ENCODE measurements at places on chromosomes 5 and 9.

DNA sequence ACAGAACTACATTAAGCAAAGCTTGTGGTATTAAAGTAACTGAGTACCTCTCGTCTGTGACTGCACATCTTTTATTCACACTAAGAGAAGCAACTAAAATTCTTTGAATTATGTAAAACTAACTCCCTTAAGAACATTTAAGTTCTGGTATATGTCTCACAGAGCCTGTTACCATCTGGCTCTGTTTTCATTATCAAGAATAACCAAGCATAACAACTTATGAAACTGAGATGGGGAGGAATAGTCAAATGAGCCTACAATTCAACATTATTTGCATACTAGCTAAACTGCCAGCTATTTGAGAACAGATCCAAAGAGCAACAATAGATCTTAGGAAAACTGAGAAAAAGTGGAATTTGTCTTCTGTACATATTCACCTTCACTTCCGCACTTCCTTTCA lies 25.3 kb upstream of the ISOC1 start:
- no peak for DNase-seq

- DNase-seq = no peak
Measured at GRCh38 chr5:112929336-112930081, 7.5 kb upstream of the REEP5 start.

GRCh38 chr5:151483647-151484046 lies 36.2 kb downstream of the SLC36A1 start:
- peak; percentile 37 for DNase-seq

DNA sequence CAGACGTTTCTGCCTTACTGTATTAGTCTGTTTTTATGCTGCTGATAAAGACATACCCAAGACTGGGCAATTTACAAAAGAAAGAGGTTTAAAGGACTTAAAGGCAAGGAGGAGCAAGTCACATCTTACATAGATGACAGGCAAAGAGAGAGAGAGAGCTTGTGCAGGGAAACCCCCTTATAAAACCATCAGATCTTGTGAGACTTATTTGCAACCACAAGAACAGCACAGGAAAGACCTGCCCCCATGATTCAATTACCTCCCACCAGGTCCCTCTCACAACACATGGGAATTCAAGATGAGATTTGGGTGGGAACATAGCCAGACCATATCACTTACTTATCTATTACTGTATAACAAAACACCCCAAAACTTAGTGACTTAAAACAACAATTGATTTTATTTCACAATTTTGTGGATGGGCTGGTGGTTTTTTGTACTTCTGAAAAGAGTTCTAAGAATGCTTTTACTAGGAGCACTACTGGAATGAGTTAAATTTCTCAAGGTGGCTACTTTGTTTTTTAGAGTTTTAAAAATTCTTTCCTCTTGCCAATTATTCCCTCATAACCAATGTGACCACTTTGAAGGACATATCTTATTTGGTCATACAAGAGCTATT lies 10.3 kb downstream of the RUSC2 start:
- DNase-seq = peak; percentile 50

DNA sequence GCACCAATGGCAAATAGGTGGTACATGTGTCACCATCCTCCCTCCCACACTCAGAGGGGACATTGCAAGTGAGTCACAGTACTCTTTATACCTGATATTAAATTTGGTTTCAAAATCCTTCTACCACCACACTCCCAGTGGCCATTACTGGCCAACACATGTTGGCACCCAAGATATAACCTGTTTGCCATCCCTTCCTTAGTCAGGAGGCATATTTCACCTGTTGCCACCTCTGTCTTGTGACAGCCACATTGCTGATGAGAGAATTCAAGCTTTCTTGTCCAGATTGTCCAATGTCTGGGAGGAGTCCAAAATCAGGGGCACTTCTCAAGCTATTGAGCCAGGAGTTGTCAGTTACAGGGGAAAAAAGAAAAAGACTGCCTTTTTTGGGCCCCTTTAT lies 80.2 kb upstream of the WWC1 start:
- no peak for DNase-seq

DNA sequence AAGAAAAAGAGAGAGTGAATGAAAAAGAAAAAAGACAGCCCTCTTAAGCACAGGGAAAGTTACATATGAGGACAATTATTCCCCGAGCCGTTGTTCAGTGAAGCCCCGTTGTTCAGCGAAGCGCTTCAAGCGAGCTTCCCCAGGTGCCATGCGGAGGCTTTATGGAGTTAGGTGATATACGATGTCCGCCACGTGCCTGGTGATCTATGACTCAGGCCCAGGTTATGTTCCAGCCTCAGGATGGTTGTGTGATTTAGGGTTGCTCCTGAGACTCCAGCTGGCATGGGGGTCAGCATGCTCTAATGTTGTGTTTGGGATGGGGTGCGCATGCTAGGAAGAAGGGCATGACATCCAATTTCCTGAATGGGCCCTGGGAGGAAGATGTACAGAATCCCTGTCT lies 365.6 kb downstream of the CDK5RAP2 start:
- DNase-seq = no peak

DNA sequence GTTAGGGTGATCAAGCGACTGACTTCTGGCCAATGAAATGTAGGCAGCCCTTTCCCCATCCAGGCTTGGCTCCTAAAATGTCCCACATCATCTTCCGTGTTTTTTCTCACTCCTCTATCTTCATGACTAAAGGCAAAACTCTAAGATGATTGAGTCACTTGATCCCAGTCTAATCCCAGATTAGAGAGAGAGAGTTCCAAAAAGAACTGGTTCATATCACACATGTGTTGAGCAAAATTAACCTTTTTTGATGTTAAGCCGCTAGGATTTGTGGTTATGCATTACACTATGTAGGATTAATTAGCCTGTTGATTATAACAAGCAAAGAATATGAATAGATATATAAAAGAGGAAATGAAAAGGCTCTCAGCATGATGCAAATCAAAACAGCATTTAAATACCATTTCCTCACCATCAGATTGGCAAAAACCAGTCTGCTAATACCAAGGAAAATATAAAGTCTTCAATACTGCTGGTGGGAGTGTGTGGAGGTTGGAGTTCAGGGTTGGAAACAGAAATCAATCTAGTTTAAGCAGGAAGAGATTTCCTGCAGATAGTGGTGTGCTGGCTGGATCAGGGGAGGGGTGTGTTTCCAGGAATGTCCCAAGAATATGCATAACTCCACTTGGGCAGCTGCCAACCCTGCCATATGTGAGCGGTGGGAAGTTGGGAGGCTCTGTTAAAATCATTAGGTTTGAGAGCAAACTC lies 187.6 kb upstream of the S1PR3 start:
- no peak for DNase-seq

GRCh38 chr9:117783828-117784227 lies 79.6 kb downstream of the TLR4 start:
- DNase-seq = peak; percentile 74

DNA sequence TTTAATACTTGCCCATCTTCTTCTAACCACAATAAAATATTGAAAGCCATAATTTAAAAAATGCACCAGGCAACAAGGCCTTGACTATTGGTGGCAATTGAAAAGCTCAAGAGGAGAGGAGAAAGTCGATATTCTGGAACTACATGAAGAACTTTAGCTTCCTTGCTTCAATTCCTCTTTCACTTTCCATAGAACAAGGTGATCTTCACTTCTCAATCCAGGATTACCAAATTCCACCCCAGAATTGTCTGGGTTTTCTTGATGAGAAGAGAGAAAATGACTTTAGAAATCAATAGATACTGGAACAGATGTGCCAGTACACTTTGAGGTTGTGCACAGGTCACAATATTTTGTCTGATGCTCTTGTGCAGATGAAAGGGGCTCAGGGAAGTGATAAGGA lies 52.2 kb downstream of the PTCD2 start:
- DNase-seq = no peak

GRCh38 chr9:129902740-129903134 lies 67.5 kb downstream of the USP20 start:
- DNase-seq = no peak

DNA sequence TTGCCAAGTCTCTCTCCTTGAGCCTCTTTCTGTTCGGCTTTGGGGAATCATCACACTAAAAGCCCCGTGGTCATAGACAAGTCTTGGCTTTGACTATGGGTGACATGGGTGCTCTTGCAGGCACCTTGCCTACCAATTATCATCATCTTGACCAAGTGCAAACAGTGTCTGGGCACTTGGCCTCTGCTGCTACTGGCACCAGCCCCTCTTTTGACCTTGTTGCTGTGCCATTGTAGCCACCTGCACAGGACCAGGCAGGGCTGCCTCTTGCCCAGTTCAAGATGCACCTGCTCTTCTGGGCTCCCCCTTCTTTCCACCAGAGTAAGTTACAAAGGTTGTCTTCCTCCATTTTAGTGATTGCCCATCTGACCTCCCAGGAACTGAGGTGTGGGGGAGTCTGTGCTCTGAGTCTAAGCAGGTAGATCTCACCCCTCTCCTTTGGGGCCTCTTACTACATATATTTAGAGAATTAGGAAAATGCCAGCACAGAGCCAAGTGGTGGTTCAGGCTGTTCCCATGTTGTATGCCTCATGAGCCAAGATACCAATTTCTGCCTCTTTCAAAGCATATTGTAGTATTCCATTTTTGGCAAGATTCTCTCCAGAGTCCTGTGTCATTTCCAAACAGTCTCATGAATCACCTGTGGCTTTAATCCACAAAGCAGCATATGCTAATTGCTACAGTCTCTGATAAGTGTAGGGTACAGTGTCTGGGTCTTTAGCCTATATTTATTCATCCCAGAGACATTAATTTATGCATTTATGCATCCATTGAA lies 142.9 kb upstream of the DAP start:
- DNase-seq = no peak

DNA sequence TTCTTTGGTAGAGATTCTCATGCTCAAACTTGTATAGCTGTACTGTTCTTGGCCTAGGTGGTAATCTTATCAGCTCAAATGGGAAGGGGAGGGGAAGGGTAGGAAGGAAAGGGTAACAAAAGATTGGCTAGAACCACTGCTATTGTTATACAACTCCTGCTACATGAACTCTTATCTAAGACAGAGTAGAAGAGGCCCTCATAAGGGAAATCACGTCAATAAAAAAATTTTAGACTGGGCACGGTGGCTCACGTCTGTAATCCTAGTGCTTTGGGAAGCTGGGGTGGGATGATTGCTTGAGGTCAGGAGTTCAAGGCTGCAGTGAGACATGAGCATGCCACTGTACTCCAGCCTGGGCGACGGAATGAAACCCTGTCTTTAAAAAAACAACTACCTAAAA lies 15.9 kb downstream of the STOM start:
- DNase-seq = no peak

GRCh38 chr5:54401515-54401914 lies 54.0 kb upstream of the HSPB3 start:
- no peak for DNase-seq

- no peak for DNase-seq
Measured at GRCh38 chr5:146109379-146109778, 4.0 kb upstream of the PLAC8L1 start.

DNA sequence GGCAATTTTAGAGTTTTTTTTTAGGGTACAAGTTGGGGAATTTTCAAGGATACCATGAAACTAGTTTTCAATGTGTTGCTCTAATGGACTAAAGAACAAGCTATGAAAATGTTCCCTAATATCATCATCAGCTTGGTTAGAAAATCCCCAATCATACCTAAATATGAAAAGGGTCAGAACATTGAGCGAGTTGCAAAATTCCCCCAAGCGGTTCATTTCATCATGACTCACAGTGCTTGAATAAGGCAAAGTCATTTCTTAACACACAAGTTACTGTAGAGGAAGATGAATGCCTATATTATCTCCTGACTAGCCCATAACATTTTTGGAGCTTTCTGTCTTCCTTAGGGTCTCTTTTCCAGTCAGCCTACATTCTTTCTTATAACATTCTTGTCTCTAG lies 62.7 kb downstream of the ST8SIA4 start:
- peak; percentile 97 for DNase-seq

- DNase-seq = no peak
Measured at GRCh38 chr5:100772006-100772405, 131.1 kb downstream of the ST8SIA4 start.

DNA sequence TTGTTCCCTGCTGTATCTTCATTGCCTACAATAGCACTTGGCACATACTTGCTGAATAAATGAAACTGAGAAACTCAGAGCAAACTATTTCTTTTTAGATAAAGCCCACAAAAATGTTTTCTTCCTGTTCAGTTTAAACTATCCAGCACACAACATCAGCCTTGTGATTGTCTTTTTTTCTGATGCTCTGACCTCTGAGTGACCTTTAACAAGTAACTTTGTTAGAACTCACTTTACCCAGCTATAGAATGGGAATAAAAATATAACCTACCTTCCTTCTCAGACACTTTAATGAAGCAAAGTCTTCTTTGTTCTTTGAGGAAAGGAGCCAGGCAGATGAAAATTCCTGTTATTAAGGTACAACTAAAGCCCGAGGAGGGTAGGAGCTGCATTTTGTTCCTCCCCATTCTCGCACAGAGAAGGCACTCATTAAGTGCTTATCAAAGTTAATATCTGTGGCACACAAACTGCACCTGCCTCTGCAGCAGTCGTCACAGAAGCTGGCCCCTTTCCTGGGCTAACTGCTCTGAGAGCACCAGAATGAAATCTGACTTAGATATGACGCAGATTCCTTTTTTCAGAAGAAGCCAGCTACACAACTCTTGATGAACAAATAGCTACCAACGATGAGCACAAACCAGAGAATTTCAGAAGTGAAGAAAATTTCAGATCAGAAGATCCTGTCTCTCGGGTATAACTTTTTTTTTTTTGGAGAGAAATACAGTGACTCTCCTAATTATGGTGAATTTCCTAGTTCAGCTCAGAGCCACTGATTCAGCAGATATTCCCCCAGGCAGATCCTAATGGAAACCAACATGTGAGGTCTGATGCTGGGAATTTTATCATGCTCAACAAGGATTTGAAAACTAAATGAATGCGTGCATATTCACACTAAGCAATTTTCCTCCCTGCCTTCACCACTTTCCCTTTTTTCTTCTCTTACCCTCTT lies 31.0 kb upstream of the NR3C1 start:
- peak; percentile 80 for DNase-seq

- DNase-seq = no peak
Measured at GRCh38 chr5:108251350-108251749, 130.5 kb downstream of the FBXL17 start.

DNA sequence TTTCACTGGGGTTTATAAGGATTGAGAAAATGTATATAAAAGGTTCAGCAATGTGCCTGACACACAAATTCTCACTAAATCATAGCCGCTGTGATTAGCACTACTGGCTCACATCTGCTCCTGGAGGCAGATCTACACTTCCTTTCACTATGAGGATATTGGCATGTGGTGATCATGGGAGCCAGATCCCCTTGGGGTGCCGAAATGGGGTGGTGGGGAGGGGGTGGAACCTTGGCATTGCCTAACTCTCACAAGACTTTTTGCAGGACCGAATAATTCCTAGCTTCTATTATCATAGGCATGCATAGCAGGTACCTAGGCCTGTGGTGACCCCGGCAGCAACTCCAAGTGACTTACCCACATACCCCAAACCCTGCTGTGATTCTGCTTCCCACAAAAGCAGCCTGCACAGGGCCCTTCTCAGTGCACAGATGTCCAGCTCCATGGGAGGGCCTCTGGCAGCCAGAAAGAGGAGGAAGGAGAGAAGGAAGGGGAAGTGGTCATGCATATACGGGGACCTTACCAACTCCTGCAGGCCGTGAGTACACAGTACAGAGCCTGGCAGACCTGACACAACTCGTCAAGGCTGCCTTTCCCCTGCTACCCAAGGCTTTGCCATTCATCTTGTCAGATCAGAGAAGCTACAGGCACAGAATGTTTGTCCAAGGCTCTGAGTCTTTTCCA lies 61.3 kb upstream of the IQGAP2 start:
- peak; percentile 29 for DNase-seq
